ENCODE measurements at places on chromosomes 5 and 9.

DNA sequence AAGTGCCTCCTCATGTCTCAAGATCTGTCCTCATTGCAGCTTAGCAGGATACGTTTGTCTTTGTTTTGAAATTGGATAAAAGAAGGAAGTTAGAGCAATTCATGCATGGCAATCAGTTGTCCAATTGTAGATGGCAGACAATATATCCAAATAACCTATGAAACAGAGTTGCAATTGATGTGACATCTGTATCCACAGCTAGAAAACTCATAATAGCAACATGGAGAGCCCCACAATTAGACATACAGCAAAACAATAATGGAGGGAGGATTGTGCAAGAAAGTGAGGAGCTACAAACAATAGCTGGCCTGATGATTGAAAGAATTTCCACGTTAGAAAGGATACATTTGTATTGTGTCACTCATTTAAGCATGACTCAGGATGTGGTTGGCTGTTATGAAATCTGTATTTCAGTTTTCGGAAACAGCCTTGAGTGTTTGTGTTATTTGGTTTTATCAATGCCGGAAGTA lies 132.0 kb downstream of the FAM174A start:
- no peak for DNase-seq

DNA sequence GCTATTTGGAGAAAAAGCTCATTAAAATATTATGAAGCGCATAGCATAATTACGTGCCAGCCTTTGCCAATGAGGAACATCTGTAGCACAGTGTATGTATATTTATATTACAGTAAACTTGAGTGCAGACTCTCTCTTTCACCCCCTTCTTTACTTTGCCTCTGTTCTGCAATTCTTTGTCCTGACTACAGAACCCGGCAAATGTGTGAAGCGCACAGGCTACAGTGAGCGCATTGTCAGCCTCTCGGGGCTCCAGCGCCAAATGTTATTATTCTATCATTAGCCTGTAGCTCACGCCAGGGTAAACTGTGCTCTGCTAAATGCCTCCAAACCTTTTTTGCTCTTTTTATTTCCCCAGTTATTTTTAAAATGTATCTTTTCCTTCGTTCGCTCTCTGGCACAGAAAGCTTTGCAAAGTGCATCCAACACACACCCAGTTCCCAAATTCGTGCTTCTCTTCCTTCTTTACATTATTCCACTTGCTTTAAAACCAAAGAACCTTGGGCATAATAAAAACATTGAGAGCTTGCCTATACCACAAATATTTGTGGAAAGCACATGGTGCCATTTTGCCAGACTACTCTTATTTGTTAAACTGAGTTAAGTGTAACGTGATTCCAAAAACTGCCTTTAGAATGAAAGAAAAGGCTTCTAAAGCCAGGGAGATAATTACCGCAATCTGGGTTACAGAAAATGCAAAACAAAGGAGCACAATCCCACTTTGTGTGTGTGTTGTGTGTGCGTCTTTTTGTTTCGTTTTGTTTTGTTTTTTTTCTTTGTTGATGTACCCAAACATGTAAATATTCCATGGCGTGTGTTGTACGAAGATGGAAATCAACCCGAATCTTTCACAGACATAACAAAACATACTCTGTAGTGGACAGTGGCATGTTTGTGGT lies 164.1 kb upstream of the MPDZ start:
- no peak for DNase-seq

- DNase-seq: no peak
Measured at GRCh38 chr5:42951293-42951840, 88.8 kb downstream of the ANXA2R start.

- no peak for DNase-seq
Measured at GRCh38 chr5:106019261-106019660, 1651.5 kb downstream of the EFNA5 start.

- no peak for DNase-seq
Measured at GRCh38 chr9:126448136-126448535, 121.5 kb downstream of the MVB12B start.

GRCh38 chr5:56493766-56494165 lies 260.6 kb upstream of the ANKRD55 start:
- no peak for DNase-seq

- no peak for DNase-seq
Measured at GRCh38 chr9:5008202-5008601, 23.1 kb downstream of the JAK2 start.

DNA sequence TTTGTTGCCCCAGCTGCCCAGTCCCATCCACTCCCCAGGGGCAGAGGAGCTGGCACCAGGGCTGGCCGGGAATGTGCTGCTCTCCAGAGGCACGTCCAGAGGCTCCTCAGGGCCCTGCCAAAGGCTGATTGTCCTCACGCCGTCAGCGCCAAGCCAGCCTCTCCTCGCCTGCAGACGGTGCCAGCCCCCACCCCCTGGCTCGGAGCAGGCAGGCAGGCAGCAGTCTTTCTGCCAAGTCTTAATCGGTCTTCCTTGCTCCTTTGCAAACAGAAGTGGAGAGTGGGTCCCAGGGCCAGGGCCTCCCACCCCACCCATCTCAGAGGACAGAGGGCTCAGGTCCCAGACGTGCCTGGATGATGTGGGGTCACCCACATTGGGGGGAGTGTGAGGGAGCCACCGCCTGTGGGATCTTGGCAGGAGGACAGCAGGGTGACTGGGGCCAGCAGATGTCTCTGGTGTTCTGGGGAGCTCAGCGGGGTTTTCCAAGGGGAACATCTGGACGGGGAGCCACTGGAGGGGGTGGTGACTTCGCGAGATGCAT lies 36.3 kb downstream of the FAM163B start:
- no peak for DNase-seq

DNA sequence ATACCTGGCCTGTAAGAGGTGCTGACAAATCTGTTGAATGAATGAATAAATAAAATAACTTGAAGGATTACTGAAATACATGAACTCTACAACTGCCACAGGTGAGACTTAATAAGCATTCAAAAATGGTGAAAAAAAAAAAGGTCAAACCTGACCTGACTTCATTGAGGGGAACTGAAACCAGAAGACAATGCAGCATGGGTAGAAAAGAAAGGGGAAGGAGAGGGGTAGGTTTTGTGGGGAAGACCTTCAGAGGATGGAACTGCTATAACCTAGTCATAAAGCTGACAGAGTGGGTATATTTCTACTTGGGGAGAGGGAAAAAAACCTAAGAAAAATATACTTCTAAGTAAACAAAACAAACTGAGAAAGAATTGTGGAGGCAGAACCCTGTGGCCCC lies 56.6 kb downstream of the RASEF start:
- no peak for DNase-seq

DNA sequence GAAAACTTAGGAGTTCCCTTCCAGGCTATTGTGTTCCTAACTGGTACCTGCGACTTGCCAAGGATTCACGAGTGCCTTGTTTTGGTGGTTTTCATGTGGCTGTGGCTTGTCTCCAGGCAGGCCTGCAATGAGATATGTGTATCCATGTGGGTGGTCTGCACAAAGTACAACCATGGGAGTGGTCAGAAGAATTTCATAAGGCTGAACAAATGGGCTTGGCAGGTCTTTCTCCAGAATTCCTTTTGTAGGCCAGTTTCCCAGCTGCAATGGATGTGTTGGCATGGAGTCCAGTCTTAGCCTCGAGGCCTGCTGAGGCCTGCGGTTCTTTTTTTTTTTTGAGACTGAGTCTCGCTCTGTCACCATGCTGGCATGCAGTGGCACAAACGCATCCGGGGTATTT lies 28.8 kb upstream of the MELK start:
- DNase-seq: no peak

DNA sequence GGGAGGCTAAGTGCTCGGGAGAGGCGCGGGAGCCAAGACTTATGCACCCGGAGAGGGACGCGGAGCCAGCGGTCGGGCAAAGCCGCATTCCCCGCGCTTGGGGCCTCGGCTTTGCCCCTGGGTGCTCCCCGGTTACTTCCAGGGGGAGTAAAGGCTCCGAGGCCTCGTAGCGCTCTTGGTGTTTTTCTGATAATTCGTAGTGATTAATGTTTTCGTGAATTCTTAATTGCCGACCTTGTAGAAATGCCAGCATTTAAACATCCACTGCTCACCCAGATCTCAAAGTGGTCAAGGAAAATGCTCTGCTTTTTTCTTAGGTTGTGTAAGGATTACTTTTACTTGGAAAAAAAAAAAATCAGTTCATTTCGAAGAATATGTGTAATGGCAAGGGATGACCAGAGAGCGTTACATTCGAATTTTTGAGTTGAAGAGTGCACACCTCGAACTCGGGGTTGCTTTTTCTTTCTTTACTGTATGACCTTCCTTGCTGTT lies 654 bp upstream of the TUT7 start:
- DNase-seq: no peak

DNA sequence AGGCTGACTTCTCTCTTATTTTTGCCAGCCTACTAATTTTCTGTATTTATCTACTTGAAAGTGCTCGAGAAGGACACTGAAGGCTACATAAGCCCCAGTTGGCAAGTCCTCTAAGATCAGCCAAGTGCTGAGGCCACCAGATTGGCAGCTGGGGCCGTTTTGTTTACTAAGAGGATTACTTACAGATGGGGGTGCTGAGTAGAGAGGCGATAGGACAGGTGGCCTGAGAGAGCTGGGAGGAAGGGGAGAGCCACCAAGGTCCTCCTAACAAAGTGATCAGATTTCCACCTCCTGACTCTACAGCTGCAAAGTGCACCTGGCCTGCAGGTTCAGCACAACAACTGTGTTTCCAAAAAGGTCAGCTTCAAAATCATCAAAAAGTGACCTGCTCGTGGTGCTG lies 32.9 kb downstream of the FRMD3 start:
- no peak for DNase-seq

- DNase-seq: no peak
Measured at GRCh38 chr9:136927343-136928271, 16.9 kb downstream of the FBXW5 start.

DNA sequence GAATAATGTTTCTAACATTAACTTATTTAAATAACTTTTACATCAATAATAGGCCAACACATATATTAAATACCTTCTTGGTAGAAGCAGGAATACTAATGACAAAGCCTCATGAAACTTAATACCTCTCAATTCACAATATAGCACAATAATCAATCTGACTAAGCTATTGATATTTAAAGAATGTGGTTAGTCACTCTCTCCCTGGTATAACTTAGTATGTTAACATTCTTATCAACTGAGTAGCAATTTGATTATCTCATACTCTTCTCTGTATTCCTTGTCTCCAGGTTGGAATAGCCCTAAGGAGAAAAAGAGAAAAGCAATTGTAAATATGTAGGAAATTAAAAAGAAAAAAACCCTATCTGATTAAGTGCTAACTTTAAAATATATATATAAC lies 4.9 kb upstream of the PGGT1B start:
- DNase-seq: no peak

DNA sequence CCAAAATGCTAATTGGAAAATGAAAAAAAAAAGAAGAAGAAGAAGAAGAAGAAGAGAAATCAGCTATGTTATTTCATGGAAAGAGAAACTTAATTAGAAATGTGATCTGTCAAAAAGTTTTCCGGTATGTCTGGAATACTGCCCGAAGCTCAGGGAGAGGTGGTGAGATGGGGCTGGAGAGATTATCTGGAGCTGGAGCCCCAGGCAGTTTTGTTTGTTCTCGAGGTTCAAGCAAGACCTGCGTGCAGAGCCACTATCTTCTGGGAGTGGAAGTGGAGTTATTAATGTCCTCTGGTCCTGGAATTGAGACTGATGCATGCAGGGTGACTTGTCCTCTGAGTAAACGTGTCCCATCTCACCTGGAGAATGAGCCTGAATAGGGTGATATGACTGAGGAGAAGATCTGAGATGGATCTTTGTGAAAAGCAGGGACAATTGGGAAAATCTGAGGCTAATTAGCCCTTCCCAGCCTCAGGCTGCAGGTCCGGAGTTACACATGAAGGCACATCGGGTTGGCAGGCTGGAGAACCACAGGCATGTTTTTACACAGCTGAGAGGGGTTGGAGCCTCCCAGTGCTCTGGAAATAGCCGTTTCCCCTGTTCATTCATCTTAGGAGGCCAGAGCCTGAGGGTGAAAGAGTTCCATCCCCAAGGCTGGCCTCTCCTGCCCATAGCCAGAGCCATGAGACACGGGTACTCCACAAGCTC lies 70.5 kb downstream of the OLFM1 start:
- no peak for DNase-seq

GRCh38 chr5:36704131-36704530 lies 97.7 kb downstream of the SLC1A3 start:
- no peak for DNase-seq

GRCh38 chr5:150155258-150156026 lies at the start of gene PDGFRB:
Gene PDGFRB, minus strand, starts transcription at chr5:150155845. Its CDS starts 18,798 bp downstream, at chr5:150137047.
- no peak for DNase-seq

- DNase-seq: no peak
Measured at GRCh38 chr9:133635533-133636531, at the start of gene DBH. Gene DBH, plus strand, starts transcription at chr9:133636363. Its CDS starts 9 bp downstream, at chr9:133636372.

- no peak for DNase-seq
Measured at GRCh38 chr9:6230037-6230780, 14.6 kb downstream of the IL33 start.

- DNase-seq: no peak
Measured at GRCh38 chr9:124857533-124858162, 4.1 kb downstream of the RPL35 start.

GRCh38 chr9:68847765-68848164 lies 142.7 kb downstream of the PIP5K1B start:
- DNase-seq: no peak

DNA sequence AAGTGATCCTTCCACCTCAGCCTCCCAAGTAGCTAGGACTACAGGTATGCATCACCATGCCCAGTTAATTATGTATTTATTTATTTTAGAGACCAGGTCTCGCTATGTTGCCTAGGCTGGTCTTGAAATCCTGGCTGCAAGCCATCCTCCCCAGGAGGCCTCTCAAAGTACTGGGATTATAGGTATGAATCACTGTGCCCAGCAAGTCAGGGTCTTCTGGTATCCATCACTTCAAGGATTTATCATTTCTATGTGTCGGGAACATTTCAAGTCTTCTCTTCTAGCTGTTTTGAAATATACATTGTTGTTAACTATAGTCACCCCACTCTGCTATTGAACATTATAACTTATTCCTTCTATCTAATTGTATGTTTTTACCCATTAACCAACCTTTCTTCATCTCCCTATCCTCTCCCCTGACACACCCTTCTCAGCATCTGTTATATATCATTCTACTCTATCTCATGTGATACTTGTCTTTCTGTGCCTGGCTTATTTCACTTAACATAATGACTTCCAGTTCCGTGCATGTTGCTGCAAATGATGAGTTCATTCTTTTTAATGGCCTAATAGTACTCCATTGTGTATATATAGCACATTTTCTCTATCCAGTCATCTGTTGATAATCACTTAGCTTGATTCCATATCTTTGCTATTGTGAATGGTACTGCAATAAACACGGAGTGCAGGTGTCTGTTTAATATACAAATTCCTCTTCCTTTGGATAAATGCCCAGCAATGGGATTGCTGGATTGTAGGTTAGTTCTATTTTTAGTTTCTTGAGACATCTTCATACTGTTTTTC lies 26.4 kb downstream of the UTP15 start:
- no peak for DNase-seq

DNA sequence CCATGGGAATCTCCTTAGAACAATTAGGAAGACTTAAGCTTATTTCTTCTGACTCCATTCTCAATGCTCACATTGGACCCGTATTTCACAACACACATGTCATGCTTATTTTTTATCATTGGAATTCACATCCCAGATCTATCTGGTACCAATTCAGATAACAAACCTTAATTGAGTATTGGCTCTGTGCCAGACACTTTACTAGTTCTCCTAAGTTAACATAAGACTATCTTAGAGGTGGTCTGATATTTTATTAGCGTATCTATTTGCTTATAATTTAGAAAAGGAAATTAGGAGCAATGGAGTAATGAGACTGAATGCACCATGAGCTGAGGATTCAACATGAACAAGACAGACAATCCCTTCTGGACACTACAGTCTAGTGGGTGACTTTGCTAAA lies 45.1 kb downstream of the FBXL7 start:
- no peak for DNase-seq
